Kidney (tissue), 22 donors: ENCODE measurements at places on chromosomes 7 and 10. TPM values are rescaled to one million over a fixed set of nuclear protein-coding genes. Genes with fewer than 3 reads are reported as not detected.

Gene SPDYE18
- 1.8 TPM for total RNA-seq

Gene ATP6V0A4
- total RNA-seq = 30.5 TPM

Gene HTRA1
- 86.0 TPM for total RNA-seq

Gene SUFU
- total RNA-seq = 18.9 TPM

Gene NUTM2A
- total RNA-seq = 1.5 TPM

Gene OLAH
- total RNA-seq = 0.50 TPM

Gene NUTM2D
- total RNA-seq = 9.0 TPM

Gene DKK1
- total RNA-seq = 1.5 TPM

Gene TMEM229A
- not detected for total RNA-seq

Gene TMEM176B
- total RNA-seq = 345 TPM

Gene SPDYE8
- not detected for total RNA-seq

Gene MYOZ1
- total RNA-seq = 3.5 TPM

Gene PHYH
- total RNA-seq = 45.8 TPM

Gene CYP3A4
- total RNA-seq = not detected

Gene PPP3CB
- total RNA-seq = 36.1 TPM

Gene GDF2
- not detected for total RNA-seq

Gene ZNF800
- 36.8 TPM for total RNA-seq

Gene GPRIN2
- 12.6 TPM for total RNA-seq

Gene CTBP2
- total RNA-seq = 111 TPM

Gene JCAD
- 27.1 TPM for total RNA-seq

Gene SGMS1
- 100 TPM for total RNA-seq

Gene CNPY1
- total RNA-seq = not detected

Gene NKX1-2
- not detected for total RNA-seq

Gene CLDN3
- 180 TPM for total RNA-seq

Gene MXI1
- 29.0 TPM for total RNA-seq
